ENCODE measurements at places on chromosomes 7 and 10.

GRCh38 chr10:11594589-11595394, 16.7 kb downstream of the USP6NL start:
- no peak for DNase-seq

- no peak for DNase-seq
Observed at GRCh38 chr10:103837370-103838069, 17.9 kb downstream of the SH3PXD2A start.

GRCh38 chr7:137025469-137026175, 157.2 kb downstream of the CHRM2 start:
- no peak for DNase-seq

DNA sequence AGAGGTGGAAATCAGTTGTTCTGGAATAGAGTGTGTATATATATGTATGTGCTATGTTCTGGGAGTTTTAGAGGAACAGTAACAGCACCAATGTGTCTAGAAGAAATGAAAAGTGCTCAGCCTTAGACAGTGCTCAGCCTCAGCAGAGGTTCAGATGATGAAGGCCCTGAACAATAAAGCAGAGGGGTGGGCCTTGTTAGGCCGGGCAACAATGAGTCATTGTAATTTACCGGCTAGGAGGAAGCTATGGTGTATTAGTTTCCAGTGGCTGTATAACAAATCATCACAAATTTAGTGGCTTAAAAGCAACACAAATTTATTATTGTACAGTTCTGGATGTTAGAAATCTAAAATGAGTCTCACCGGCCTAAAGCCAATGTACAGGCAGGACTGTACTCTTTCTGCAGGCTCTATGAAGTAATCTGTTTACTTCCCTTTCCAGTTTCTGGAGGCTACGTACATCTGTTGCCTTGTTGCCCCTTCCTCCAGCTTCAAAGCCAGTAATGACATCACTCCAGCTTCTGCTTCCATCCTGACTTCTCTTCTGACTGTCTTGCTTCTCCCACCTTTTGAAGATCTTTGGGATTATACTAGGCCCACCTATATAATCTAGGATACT, 84.6 kb downstream of the CH25H start:
- no peak for DNase-seq

- DNase-seq, result no peak
Observed at GRCh38 chr10:79381804-79382221, 34.5 kb downstream of the PPIF start.

DNA sequence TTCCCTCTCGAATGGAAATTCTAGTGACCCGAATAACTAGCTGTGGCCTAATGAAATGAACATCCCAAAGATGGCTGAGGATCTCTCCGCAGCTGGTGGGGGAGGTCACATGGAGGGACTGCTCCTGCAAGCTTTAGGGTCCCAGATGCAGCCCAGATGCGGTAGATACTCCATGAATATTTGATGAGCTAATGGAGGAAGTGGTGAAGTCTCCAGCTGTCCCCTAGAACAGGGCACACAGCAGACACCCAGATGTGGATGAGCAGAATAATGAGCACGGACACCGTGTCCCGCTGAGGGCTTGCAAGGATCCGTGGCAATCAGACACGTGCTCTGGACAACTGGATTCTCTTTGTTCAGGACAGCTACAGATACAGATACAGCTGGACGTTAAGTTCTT, 59.2 kb downstream of the DENND2A start:
- no peak for DNase-seq

GRCh38 chr10:70693619-70694335, 21.5 kb downstream of the ADAMTS14 start:
- no peak for DNase-seq

DNA sequence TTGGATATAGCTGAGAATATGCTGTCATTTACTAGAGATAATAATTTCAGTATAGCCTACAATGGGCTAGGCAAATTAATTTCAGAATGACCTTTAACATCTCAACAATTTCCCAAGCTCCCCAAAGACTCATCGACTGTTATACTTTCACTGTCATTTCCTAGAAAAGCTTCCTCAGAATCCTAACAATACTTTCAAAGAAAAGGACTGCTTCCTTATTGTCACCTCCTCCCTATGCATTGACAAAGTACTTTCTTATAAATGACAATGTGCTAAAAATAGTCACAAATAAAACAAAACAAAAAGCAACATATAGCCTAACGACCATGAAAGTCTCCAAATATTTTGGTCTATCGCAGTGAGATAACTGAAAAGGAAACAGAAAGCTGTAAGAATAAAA, 272.6 kb downstream of the ELMO1 start:
- no peak for DNase-seq

DNA sequence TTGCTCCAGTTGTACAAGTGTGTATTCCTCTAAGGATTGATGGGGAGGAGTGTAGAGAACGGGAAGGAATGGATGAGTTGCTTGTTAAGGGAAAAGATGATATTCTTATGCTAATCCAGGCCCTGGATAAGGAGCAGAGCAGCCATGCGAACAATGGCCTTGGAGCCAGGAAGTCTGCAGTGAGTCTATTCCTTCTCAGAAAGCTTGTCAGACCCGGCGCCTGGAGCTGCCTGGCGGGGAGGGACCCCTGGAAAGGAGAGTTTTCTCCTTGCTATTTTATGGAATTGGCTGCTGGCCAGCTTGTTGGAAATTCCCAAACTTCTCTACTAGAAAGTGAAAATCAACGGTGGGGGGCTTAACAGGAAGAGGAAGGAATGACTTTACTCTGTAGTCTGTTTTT, 89.1 kb downstream of the MMRN2 start:
- no peak for DNase-seq

DNA sequence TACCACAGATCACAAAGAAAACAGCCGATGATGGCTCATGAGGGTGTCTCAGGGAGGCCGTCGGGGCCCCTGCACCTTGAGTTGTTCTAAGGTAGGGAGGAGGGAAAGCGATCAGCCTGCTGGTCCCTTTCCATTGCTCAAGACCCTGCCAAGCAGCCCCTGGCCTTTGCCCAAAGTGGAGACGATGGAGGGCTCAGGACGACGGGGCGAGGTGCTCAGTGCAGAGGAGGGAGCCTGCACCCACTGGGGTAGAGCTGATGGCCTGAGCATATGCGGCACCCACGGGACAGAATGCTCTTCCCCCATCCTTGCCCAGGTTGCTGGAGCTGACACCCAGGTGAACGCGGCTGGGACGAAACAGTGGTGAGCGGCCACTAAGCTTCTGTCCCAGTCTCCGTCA, 58.3 kb upstream of the FAM20C start:
- DNase-seq, result no peak

GRCh38 chr7:106693677-106694353, 32.9 kb upstream of the CCDC71L start:
- DNase-seq, result no peak

DNA sequence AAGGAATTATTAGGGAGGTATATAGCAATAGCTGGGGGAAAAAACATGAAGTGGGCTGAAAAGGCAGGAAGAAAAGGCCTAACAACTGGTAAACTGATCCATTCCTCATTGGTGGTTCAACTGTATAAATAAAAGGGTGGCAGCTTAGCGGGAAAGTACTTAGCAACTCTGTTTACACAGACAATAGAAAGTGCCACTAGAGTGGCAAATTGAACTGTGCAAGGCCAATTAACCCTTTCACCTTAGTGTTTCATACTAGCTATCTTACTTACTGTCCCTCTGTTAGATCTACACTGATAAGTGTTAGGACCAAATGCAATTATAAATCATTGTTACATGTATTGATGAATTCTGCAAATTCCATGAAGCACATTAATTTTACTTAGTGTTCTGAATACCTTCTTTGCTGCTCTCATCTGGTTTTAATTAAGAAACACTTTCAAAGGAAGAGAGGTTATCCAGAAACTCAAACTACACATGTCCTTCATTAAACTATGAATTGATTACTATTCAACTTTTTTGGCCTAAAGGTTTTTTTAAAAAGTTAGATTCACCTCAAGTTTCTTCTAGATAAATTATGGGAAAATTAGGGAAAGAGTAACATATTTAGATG, 28.0 kb downstream of the DNAJC1 start:
- DNase-seq, result no peak
